Stimulated activated CD4-positive, alpha-beta T cell treated with anti-CD3 and anti-CD28 coated beads, Interleukin-4, amount 100 ng/mL, for 4 hours (primary cell): ENCODE measurements at places on chromosomes 12 and 14.

DNA sequence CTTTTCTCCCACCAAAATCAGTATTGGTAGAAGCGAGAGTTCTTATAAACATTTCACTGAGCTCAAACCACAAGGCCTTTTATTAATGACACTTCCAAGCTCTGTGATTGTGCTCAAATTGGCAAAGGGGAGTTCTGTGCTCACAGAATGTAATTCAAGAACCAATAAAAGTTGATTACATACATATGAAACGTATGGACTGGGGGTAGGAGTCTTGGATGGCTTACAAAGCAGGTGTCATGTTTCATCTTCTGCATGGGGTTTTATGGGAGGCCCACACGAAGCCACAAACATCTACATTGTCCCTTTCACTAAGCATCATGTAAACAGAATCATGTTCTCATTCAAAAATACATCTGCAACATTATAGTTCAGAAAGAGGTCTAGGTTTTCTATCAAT, 828.3 kb downstream of the VRK1 start:
- DNase-seq: no peak

GRCh38 chr12:72105849-72106248, 166.3 kb upstream of the TRHDE start:
- DNase-seq: no peak

DNA sequence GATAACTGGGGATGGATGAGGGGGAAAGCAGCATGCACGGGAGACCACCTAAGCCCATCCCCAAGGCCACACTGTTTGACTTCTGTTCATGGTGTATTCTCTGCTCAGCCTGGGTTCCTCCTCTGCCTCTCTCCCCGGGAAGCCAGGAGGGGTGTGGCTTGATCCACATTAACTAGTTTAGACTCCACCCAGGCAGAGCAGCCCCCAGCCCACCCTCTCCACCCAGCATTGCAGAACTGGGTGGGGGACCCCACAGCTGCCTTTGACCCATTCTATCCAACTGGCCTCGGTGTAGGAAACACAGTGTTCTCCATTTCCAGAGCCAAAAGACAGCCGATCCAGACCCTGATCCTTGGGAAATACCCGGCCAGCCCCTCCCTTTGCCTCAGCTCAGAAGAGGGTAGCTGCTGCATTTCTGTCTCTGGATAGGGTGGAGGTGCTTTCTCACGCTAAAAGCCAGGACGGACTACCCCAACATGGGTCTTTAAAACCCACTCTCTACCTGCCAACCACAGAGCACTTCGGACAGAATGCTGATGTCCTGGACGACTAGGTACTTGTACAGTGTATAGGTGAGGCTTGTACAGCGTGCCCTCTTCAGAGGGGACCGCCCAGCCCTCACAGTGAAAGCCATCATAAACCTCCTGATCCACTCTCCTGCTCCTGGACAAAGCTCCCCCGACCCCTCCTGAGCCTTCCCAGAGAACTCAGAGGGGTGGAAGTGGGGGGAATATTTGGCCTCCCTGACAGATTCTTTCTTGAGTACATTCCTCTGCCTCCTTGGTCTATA, 9.4 kb downstream of the SPRYD3 start:
- no peak for DNase-seq

DNA sequence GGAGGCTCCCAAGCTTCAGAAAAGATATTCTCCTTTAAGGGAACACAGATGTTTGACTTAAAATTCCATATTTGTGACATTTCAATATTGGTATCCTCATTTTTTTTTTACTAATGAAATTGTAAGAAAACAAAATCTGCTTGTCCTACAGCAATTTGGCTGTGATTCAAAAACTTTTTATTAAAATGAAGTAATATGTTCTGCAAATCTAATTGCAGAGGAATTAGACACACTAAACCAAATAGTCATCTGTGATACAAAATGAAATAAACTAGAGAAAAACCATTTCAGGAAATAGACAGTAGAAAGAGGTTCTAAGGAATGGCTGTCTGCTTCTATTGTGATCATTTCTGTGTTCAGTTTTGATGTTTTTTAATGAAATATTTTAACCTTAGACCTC, 50.1 kb upstream of the HIF1A start:
- DNase-seq: no peak

GRCh38 chr14:102568115-102568614, 24.3 kb upstream of the RCOR1 start:
- DNase-seq: peak; percentile 47

DNA sequence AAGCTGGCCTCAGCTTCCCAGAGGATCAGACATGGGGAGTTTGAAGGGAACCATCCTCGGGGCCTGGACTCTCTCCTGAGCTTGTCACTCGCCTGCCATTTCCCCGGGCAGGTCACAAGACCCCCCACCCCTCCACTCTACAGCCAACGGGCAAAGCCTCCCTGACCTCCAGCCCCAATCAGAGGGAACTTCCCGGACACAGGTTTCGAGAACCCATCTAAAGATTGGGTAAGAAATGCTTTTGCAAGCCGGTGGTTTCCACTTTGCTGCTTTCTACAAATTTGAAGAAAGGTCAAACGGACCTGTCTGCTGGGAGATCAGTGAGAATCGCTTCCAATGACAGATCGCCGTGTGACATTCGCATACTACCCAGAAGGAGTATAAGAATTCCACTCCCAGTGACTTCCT, 89.6 kb downstream of the SCARB1 start:
- DNase-seq: no peak

- DNase-seq: peak; percentile 85
Measured at GRCh38 chr14:99234961-99235571, 36.9 kb downstream of the BCL11B start.

DNA sequence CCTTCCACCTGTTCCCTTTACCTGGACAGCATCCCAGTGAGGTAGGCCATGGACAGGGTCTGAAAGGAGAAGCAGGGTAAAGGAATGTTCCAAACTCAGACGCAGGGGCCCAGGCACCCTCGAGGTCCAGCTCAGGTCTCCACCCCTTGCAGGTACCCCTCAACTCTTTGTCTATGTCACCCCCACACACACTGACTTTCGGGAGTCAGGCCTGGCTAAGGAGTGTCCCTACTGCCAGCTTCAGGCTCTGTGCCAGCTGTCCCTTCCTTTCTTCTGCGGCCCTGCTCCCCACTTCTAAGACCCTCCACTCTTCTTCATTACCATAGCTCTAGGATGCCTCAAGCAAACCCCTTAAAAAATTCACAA, 13.6 kb downstream of the FAIM2 start:
- no peak for DNase-seq

GRCh38 chr12:57738661-57739237, at the start of gene AGAP2:
AGAP2 (minus strand) TSS chr12:57738742; CDS start chr12:57738246, 496 bp downstream.
- DNase-seq: no peak

DNA sequence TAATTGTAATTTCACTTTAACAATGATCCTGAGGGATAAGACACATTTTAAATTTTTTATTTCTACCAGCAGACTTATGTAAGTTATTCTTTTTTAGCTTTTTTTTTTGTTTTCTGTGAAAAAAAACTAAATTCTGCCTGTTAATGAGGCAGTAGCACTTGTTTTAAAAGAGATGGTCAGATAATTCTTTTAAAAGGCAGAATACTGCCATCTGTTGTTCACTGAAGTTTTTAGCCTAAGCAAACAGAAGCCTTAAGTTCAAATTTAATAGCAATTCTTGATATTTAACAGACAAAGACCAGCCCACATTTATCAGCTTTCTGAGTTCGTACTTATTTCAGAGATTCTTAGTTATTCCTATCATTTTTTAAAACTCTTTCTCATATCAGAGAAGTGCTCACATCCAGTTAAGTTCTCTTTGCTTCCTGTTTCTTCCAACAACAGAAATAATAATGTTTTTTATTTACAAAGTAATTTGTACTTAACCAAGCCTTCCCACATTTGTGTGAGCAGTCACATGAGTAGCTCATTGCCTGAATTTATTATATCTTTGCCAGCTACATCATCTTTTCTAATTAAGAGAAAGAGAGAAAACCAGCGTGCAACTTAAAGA, 93.4 kb upstream of the SLCO1C1 start:
- DNase-seq: no peak

DNA sequence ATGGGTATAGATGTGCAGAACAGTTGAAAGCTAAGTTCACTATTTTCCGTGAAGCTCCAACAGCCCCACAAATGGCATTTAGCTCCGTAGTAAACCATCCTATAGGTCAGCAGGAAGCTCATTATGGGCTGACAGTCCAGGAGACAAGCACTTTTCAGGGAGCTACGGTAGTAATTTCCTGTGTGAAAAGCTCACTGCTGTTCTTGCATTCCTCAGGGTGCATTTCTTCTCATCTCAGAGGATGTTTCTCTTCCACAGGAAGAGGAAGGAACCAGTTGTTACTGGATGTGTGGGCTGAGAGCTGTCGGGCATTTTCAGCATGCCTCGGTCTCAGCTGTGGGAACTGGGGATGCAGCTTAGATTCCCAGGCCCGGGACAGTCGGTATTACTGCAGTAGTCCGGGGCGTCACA, 72.8 kb downstream of the GALNT4 start:
- DNase-seq: no peak

DNA sequence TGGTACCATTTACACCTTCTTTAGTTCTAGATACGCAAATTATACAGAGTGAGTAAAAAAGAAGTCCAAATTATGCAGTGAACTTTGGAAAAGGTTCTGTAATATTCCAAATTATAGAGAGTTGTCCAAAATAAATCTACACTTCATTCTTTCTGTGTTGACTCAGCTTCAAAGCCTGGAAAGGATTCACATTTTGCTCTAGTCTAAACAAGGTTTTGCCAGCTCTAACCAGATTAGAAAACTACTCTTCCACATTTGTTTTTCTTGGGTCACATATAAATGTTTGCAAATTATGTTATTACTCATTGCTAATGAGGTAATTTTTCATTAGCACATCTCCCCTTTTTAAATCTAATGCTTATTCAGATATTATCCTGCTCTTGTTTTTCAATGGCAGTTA, 1562.4 kb upstream of the SEL1L start:
- DNase-seq: no peak

DNA sequence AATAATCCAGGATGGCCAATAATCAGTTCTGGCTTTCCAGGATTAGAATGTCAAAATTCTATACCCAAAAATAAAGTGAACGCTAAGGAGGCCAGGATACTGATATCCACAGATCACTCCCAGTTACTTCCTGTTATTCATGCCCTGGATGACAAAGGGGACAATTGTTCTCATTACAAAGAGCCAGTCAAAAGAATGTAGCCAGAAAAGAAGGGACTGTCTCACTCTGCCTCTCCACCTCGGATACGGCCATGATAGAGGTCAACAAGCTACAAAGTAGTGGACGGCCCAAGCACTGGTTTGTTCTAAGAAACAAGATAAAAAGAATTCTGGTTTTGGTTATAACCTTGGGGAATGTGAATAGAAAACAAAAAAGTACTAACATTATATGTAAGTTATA, 116.1 kb upstream of the ATF7IP start:
- no peak for DNase-seq

GRCh38 chr12:67388331-67389138, 119.4 kb downstream of the CAND1 start:
- no peak for DNase-seq

- DNase-seq: no peak
Measured at GRCh38 chr14:22168092-22168955, 420.7 kb downstream of the DAD1 start.

DNA sequence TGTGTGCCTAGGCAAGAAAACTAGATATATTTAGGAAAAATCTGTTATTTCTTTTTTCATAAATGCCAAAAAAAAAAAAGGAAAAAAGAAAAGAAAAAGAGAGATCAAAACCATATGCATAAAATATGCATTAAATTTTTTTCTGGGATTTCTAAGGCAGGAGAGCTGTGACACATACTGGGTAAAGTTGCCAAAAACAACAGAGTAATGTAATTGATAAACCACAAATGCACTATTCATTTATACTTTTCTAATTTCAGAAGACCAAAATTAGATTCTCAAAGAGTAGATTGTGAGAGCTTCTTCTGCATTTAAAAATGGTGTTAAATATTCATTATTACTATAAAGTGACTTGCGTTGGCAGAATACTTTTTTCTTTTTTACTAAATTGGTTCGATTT, 673.8 kb upstream of the MGAT4C start:
- no peak for DNase-seq

DNA sequence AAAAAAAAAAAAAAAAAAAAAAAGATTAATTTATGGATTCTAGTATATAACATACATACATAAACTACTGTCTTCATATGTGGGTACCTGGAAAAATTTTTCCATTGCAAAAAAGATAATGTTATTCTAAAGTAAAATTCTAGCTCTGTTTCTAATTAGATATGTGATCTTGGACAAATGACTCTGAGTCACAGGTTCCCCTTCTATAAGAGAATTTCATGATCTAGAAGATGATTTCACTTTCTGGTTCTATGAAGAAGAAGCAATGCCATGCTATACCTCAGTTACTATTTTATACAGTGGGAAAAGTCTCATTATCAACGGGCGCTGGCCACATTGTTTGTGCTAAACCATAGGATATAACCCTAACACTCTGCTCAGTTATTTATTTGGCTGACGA, 351.3 kb downstream of the ZFP36L1 start:
- no peak for DNase-seq

DNA sequence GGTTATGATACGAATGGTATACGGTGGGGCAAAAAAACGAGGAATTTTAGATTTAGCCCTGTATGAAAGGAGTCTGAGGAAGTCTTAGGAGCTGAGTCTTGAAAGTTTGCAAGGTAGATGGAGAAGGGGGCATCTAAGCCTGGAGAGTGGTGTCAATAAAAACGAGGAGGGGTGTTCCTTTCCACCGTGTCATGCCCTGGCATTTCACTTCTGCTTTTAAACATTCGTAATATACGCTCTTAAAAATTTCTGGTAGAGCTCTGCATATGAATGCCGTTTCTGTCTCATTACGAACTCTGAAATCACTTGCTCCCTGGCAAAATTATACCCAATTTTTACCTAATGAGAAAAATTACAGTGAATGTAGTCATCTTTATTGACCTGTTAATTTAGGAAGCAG, 170.2 kb downstream of the ERC1 start:
- no peak for DNase-seq

DNA sequence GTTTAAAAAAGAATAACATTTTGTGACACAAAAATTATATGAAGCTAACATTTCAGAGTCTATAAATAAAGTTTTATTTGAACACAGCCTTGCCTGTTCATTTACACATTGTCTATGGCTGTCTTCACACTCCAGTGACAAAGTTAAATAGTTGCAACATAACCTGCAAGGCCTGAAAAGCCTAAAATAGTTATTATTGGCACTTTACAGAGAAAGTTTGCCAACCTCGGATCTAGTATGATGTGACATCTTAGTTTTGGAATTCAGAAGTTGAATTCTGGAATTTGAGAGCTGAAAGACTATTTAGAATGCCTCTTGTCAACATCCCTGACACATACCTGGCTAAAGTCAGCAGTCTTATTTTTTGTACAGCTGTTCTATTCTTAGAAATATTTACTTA, 68.3 kb downstream of the DYRK2 start:
- DNase-seq: no peak

GRCh38 chr12:103667125-103667524, 80.1 kb downstream of the STAB2 start:
- no peak for DNase-seq

- DNase-seq: no peak
Measured at GRCh38 chr14:96001866-96002497, 37.2 kb upstream of the C14orf132 start.

DNA sequence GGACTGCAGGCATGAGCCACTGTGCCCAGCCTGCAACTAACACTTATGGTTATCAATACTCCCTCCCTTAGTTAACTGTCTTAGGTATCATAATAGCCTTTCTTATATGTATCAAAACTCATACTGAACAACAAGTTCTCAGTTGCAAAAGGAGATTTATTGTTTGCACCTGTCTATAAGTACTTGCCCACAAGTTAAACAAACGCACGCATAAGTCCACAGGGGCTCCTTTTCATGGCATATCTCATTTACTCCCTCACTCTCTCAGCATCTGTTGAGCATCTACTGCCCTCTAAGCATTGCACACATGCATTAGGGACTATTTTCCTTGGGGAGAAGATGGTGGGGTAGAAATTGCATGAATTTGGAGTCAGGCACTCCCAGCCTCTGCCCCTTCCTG, 46.7 kb upstream of the CORO1C start:
- no peak for DNase-seq
